ENCODE measurements at places on chromosomes 5 and 9.
A peak's percentile ranks its signal among the peaks of the same experiment; 100 is the strongest.

DNA sequence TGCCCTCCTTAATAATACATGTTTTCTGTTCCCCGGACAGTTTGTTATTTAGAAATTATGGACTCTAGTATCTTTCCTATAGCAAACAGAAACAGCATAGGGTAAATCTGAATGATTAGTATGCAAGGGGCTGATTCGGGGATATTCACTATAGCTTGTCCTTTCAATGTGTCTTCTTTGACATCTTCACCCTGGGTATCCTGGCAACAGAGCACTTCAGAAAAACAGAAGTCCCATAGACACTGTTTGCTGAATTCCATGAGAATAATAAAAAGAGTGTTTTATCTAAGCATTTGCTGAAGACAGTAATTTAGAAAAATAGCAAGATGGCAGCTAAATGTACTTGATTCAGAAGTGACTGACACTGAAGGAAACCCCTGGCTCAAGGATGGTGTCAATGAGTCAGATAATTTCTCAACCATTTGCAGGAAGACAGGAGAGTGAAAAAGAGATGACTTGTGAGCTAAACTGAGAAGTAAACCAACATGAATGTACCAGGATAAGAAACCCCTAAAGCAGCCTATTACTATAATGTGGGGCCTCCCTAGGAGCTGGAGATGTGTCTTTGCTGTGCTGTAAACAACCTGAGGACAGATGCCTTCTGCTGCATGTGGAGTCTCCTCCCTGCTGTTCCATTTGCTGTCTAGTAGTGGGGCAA is 246.2 kb downstream of the MAN2A1 start:
- DNase-seq, result no peak

DNA sequence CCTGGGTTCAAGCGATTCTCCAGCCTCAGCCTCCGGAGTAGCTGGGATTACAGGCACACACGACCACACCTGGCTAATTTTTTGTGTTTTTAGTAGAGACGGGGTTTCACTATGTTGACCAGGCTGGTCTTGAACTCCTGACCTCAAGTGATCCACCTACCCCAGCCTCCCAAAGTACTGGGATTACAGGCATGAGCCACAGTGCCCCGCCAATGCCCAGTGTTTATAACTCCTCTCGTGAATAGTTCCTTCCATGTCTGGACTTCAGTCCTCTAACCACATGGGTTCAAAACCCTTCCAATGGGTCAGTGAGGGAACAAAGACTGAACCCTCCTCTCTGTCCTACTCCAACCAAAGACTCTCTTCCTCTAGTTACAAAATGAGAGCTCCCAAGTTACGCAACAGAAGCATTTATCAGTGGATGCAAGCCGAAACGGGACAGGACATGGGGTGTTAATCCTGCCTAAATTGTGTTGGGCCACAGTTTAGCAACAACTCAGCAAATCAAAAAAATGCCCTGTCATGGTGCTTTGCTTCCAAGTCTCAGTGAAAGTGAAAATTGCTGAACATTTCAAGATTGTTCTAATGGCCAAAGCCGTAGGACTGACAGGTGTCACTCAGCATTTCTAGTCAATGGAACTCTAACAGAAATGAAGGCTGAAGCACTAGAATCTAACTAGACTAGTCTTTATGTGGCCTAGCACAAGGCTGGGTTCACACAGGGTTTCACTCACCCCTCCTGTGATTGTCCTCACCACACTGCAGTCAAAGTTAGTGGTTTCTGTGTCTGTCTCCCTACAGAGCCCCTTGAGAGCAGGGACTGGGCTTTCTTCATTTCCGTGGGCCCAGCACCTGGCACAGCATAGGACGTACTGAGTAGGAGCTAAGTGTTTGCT is 3.2 kb upstream of the TMEM245 start:
- no peak for DNase-seq

GRCh38 chr9:35071814-35072460 is 488 bp downstream of the VCP start:
- peak; percentile 8 for DNase-seq

- no peak for DNase-seq
These were observed 1217.0 kb upstream of the DMAC1 start for GRCh38 chr9:9016597-9016996.

DNA sequence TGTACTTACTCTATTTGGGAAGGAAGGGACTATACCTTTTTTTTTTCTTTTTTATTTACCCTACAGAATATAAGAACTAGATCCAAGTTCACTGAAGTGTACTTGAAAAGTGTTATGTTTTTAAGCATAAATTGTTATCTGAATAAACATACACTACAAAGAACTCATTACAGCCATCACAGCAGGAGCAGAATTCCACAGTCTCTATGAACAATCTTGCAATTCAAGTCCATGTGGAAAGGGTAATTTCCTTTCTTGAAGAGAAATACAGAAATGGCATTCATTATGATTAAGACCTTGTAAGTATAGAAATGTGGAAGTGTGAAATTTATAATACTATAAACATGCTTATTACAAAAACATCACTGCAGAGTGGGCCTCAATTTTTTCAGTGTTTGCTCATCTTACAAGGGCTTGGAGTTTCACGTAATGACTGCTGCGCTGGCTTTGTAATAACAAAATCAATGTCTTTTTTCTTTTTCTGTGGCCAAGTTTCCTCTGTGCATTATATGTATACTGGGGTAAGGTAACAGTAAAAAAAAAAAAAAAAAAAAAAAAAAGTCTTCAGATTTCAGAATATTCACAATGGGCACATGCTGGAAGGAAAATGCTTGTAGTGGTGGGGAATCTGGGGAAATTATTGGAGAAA is 77.0 kb upstream of the GNA14 start:
- DNase-seq, result no peak

DNA sequence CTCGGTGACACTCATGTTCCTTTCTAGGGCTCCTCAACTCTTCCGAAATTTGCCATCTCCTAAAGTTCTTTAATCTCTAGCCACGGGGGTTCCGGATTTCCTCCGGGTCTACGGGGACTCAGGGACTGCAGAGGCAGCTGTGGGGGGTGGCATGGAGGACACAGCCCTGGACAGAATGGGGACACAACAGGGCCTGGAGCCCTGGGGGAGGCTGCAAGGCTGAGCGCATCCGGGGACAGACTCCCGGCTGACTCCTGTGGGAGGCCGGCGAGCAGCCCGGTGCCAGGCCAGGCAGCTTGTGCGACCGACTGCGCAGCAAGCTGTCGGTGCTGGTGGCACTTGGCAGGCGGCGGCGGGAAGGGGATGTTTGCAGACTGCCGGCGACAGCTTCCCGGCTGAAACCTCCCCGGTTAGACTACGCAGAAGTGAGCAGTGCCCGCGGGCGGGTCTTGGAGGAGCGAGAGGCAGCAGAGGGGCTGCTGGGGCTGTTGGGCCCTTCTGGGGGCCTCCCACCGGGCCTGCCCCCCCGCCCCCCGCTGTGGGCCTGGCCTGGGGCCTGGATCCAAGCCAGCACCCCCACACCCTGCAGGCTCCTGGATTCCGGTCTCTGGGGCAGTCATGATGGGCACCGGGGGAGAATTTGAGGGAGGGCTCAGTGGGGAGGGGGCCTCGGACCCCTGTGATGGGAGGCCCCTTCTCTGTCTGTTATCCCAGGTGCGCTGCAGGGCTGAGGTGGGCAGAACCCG is 28.7 kb upstream of the UBAC1 start:
- DNase-seq, result no peak

DNA sequence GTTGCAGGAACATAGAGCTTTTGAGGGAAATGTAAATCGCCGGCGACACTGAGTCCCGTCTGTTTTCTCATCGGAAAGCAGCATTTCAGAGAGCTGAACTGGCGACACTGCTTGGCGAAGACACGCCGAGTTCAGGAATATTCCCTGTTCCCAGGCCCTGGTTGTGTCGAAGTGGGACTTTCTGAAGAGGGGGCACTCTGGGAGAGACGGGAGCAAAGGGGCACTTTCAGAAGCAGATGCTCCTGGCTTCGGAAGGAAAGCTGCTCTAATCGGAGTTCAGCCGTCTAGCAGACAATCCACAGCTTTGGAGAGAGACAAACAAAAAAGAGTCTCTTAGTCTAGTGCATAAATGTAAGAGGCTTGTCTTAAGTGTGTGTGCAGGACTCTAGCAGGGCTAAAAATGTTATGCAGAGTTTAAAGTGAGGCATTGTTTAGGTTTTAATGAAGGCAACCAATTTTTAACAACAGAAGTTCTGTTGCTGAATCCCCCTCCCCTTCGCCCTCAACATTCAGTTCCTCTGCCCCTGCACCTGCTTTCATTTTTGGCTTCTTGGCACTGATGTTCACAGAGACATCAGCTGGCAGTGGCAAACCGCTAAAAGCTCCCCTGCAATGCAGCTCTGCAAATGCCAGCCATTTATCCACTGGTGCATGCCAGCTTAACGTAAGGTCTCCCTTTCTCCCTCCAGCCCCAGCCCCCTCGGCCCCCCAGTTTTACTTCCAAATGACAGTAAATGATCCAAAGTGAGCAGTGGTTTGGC is 289.5 kb upstream of the MPDZ start:
- DNase-seq, result peak; percentile 88

DNA sequence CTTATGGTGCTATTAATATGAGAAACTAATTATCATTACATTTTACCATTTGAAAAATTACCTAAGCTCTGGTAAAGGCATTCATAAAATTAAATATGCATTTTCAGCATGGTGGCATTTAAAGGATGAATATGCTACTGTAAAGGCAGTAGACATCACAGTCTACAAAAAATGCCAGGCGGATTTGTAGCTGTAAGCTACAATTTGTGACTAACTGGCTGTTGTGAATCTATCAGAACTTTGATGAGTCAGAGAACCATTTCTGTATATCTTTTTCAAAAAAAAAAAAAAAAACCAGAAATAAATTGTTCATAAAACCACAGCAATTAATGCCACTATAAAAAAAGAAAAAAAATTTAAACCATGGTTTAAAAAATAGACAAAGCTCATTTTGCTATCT is 186.3 kb downstream of the NFIB start:
- DNase-seq, result no peak

GRCh38 chr5:143016777-143017516 is 246.8 kb downstream of the ARHGAP26 start:
- DNase-seq, result no peak

DNA sequence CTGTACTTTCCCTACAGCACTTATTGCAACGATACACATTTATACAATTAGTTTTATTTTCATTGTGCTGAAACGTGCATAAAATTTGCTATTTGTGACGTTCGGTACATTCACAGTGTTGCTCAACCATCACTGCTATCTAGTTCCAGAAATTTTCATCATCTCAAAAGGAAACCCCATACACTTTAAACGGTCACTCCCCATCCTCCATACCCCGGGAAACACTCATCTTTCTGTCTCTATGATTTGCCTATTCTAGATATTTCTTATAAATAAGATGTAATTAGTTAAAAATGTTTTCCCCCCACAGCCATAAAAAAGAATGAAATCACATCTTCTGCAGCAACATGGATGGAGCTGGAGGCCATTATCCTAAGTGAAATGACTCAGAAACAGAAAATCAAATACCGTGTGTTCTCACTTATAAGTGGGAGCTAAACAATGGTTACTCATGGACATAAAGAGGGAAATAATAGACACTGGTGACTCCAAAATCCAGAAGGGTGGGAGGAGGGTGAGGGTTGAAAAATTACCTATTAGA is 40.2 kb upstream of the TEX48 start:
- DNase-seq, result no peak

GRCh38 chr9:101476576-101477208 is 41.1 kb upstream of the ALDOB start:
- DNase-seq, result no peak

DNA sequence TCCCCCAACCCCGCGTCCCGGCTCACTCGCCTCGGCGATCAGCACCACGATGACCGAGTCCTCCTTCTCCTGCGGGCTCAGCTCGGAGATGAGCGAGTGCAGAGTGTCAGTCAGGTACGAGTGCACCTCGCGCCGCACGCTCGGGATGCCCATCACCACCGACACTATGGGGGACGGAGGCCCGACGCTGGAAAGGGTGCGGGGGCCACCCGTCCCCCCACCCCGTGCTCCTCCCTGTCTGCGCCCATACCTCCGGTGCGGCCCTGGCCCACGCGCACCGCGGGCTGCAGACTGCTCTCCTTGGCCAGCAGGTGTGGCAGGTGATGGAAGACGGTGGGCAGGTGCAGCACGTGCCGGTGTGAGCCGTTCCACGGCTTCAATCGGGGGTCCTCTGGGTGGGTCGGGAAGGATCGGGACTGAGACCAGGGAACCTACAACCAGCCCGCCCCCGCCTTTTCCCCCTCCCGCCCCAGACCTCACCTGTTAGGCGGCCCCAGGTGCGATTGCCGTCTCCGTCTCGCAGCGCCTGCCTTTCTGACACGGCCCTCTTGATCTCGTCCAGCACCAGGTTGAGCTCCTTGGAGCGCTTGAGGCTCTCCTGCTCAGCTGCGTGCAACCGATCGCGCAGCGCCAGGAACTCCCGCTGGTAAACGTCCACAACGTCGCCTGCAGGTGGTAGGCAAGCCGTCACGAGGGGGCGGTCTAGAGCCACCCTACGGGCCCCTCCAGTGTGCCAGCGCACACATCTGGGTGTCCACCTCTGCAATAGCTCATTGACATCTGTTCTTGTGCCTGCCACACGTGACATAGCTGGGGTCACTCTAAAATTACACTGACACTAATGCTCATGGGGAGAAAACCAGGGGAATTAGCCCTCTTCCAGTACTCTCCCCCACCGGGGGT is 5.1 kb downstream of the MGAT4B start:
- DNase-seq, result no peak

DNA sequence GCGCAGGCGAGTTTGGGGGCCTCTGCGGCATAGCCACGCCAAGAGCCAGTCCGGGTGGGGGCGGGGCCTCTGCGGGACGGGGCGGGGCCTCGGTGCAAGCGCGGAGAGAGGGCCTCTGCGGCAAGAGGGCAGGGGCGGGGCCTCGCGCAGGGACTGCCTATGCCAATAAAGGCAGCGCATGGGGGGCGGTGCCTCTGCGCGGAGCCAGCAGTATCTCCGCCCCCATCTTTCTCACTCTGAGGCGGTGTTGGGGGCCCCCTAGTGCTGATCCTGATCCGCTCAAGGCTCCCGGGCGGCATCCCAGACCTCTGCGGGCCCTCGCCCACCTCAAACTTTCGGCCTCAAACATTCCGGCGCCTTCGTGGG is 9.2 kb upstream of the GPRIN1 start:
- no peak for DNase-seq

DNA sequence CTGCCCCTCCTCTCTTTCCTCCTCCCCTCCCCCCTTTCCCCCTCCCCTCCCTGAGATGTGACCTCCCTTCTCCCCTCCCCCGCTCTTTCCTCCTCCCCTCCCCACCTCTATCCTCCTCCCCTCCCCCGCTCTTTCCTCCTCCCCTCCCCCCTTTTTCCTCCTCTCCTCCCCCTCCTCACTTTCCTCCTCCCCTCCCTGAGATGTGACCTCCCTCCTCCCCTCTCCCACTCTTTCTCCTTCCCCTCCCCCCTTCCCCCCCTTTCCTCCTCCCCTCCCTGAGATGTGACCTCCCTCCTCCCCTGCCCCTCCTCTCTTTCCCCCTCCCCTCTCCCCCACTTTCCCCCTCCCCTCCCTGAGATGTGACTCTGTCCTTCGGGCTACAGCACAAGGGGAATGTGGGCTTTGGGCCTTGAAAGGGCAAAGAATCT is 169.8 kb downstream of the COL23A1 start:
- no peak for DNase-seq

DNA sequence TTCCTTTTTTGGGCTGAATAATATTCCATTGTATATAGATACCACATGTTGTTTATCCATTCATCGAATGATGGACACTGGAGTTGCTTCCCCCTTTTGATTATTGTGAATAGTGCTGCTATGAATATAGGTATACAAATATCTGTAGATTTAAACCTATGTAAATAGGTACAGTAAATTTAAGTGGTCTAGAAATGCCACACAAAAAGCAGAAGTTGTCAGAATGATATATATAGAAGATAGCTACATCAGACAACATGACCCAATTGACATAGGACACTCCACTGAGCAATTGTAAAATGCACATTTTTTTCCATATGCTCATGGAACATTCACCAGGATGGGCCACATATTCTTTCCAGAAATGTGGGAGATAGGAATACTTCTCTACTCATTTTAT is 77.6 kb downstream of the SMIM15 start:
- DNase-seq, result no peak

- DNase-seq, result no peak
These were observed 30.2 kb upstream of the ITGA1 start for GRCh38 chr5:52757527-52757926.
